ENCODE measurements at places on chromosomes 2 and 18. TPM values are rescaled to one million over a fixed set of nuclear protein-coding genes. Genes with fewer than 3 reads are reported as not detected.

DNA sequence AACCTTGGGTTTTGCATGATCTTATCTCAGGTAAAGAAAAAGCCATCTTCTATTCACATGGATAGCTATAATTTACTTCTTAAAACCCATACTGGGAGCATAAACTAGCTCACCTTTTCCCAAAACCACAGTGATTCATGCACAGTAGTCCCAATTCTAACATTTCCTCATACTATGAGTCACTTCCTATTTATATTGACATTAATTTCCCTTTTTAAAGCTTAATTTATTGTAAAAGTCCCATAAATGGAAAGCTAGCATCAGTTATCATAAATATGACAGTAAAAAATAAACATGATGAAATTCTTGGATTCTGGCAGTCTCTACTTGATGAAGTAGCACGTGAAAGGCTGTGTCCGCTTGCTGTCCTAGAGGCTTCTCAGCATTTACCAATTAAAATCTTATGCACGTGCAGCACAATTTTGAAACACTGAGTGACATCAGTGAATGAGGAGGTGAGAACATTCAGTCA, 180.1 kb downstream of the CDH2 start:
- DNase-seq: no peak

Gene LDAH
- 7.4 TPM for total RNA-seq

- no peak for DNase-seq
These were observed 20.3 kb downstream of the CABLES1 start for GRCh38 chr18:23155537-23155936.

DNA sequence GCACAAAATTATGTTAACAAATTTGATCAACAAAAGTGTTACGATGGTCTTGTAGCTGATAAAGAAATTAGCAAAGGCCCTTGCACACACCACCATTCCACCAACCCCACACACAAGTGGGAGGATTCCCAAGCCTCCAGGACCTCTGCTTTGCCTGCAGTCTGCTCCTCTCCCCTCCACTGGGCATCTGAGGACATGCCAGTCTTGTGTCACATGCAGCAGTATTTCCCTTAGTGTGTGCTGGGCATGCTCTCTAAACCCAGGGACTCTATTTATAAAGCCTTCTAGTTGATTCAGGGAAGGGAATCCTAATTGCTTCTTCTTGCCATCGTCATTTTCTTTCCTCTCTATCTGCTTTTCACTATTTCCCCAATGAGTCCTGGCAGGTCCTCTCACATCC, 53.3 kb downstream of the KCTD18 start:
- DNase-seq: no peak

- DNase-seq: no peak
These were observed 6.7 kb downstream of the TNFRSF11A start for GRCh38 chr18:62331581-62332356.

Measured in HT-29 (cell line).